ENCODE measurements at places on chromosomes 4 and X. TPM values are rescaled to one million over a fixed set of nuclear protein-coding genes. Genes with fewer than 3 reads are reported as not detected.

- no peak for DNase-seq
Measured at GRCh38 chr4:85486425-85487086, 11.6 kb downstream of the ARHGAP24 start.

DNA sequence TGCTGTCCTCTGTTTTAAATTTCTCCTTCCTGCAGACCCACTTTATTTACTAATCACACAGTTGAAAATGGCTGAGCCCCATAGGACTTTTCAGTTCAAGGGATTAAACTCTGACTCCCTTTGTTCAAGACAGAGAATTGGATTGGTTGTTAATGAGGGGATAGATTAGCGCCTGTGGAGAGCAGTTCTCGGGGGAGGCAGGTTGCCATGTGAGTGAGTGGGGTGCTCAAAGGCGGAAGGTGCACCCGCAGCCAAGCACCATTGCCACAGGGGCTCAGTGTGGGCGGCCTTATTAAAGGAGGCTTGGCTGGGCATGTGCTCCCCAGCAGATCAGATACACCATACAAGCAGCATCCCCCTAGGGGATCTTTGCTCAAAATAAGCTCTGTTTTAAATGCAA, 7.9 kb upstream of the CBR4 start:
- peak; percentile 27 for DNase-seq

- no peak for DNase-seq
Measured at GRCh38 chrX:107711521-107712181, 63.9 kb downstream of the TSC22D3 start.

GRCh38 chrX:67723580-67724351, 179.9 kb downstream of the AR start:
- DNase-seq: no peak

GRCh38 chr4:139403462-139403861, 50.5 kb upstream of the RAB33B start:
- peak; percentile 53 for DNase-seq

- peak; percentile 24 for DNase-seq
Measured at GRCh38 chrX:8323356-8323755, 141.3 kb upstream of the VCX3B start.

GRCh38 chrX:13893826-13894225, 76.9 kb upstream of the GPM6B start:
- DNase-seq: no peak

The PAGE2 gene
- not detected for total RNA-seq

The KLHL4 gene
- total RNA-seq: 6.2 TPM

The SPANXD gene
- total RNA-seq: not detected
